ENCODE measurements at places on chromosomes 2 and 18. TPM values are rescaled to one million over a fixed set of nuclear protein-coding genes. Genes with fewer than 3 reads are reported as not detected.

Gene FSHR
- 0.74 TPM for total RNA-seq

- H3K27me3 ChIP-seq = no peaks in the 10 kb centered on the region
- no peak overlapping the region for H3K4me3 ChIP-seq
- no peak overlapping the region for H3K27ac ChIP-seq
- DNase-seq = no peak
Measured at GRCh38 chr2:55311444-55311870, 42.4 kb upstream of the MTIF2 start.

DNA sequence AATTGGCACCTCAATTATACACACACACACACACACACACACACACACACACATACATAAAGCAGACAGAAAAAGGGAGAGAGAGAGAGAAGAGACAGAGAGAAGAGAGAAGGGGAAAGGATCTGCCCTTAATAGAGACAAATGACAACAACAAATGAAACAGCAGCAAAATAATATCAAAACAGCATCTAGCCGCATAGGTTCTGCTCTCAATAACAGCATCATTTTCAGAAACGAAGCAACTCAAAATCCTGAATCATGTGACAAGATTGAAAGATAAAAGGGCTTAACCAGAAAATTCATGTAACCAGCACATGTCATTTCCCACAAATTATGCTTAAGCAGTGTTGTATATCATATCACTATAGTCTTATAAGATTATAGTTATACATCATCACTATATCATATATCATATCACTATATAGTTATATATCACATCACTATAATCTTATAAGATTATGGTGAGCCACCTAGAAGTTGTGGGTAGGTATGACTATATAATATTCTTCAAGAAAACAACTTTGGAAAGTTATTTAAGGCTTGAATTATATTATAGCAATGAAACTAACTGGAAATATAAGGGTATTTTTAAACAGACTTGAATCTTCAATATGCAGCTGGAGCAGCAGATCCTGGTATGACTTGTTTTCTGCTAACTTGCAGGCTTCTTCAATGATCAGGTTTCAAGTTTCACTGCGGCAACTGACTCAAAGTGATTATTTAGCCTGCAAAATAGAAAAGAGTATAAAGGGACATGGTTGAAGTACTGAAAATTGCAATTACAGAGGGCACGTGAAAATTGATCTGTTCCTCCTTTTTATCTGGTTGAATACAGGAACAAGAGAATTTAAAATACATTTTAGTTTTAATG is 16.1 kb upstream of the VPS54 start:
- no peaks in the 10 kb centered on the region for H3K36me3 ChIP-seq
- H3K4me3 ChIP-seq = no peak overlapping the region
- no peak for DNase-seq
- H3K27me3 ChIP-seq = no peaks in the 10 kb centered on the region
- no peak overlapping the region for H3K27ac ChIP-seq

DNA sequence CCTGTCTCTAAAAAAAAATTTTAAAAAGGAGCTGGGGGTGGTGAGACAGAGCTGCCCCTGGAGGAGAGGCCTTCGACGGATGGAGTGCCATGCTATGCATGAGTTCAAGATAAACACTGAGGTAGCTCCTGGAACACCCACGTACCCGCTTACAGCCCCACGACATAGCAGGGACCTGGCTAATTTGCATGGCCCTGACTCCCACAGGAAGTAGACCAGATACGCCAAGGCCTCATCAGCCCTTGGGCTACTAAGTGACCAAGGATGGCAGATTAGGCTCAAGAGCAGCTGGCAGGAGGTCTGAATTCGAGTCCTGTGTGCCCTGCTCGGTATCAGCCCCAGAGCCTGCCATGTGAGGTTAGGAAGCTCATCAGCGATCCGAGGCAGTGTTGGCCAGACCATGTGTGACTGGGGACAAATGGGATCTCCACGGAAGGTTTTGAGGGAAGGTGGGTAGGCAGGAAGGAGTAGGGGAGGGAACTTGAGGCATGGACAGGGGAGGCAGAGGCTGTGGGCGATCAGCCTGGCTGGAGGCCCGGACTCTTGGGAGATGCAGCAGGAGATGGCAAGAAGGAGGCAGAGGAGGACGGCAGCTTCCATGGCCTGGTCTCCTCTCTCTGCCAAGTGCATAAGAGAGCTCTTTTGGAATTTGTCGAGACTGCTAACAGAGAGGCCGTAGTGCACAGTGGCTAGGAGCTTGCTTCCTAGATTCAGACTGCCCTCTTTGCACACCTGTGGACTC is 218.3 kb downstream of the GLI2 start:
- peaks cover 87% of the 10 kb centered on the region for H3K27me3 ChIP-seq
- no peaks in the 10 kb centered on the region for H3K4me1 ChIP-seq
- H3K27ac ChIP-seq = no peak overlapping the region
- no peak overlapping the region for H3K4me3 ChIP-seq
- DNase-seq = no peak

- peaks cover 83% of the 10 kb centered on the region for H3K27me3 ChIP-seq
- H3K27ac ChIP-seq = no peak overlapping the region
- H3K4me3 ChIP-seq = no peak overlapping the region
- no peak for DNase-seq
Measured at GRCh38 chr2:218863021-218863520, 3.5 kb downstream of the WNT6 start.

Gene GPR55
- total RNA-seq = not detected

Gene ACMSD
- total RNA-seq = not detected

DNA sequence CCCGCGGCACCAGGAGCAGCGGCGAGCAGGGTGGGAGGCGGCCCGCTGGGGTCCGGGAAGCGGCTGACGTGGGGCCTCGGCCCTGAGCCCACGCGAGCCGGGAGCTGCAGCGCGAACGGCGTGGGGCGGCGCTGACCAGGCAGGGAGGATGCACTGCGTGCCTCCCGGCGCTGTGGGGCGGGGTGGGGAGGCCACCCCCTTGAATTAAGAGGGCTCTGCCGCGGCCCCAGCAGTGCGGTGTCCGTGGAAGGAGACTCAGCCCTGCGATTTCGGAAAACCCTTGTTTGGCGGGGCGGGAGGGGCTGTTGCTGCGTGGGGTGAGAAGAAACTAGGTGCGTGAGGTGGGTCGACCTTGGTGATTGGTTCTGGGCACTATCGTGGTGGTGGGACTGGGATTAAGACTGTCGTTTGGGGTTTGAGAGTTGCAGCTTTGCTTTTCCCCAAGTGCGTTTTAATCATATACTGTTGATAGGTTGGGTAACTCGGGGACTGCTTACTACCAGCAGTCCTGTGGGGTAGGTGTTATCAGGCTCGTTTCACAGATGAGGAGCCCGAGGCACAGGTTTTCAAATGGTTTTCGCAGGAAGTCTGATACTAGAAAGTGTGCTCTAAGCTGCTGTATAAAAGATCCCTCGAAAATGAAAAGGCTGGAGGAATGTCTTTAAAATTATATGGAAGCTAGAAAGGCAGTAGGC is 722 bp downstream of the ACSL3 start:
- peak; percentile 32 for DNase-seq
- no peak overlapping the region for H3K27ac ChIP-seq
- no peak overlapping the region for H3K4me3 ChIP-seq
- H3K27me3 ChIP-seq = no peaks in the 10 kb centered on the region
- H3K36me3 ChIP-seq = no peaks in the 10 kb centered on the region
- peaks cover 20% of the 10 kb centered on the region for H3K4me1 ChIP-seq

Gene FAM124B
- total RNA-seq = not detected

GRCh38 chr2:203840655-203841205 is 26.8 kb upstream of the CTLA4 start:
- H3K27me3 ChIP-seq = peaks cover 3% of the 10 kb centered on the region
- H3K4me1 ChIP-seq = peaks cover 10% of the 10 kb centered on the region
- DNase-seq = no peak
- no peak overlapping the region for H3K27ac ChIP-seq

GRCh38 chr2:203804070-203804469 is 63.5 kb upstream of the CTLA4 start:
- DNase-seq = no peak
- H3K27ac ChIP-seq = no peak overlapping the region
- peaks cover 3% of the 10 kb centered on the region for H3K27me3 ChIP-seq
- H3K36me3 ChIP-seq = no peaks in the 10 kb centered on the region
- H3K4me1 ChIP-seq = no peaks in the 10 kb centered on the region
